ENCODE measurements at places on chromosomes 5 and 9.

GRCh38 chr5:133193794-133194193, 142.0 kb downstream of the HSPA4 start:
- DNase-seq: no peak

GRCh38 chr9:35518981-35519679, 29.2 kb downstream of the RUSC2 start:
- no peak for DNase-seq

- DNase-seq: no peak
These were observed 33.0 kb upstream of the C6 start for GRCh38 chr5:41246376-41246775.

DNA sequence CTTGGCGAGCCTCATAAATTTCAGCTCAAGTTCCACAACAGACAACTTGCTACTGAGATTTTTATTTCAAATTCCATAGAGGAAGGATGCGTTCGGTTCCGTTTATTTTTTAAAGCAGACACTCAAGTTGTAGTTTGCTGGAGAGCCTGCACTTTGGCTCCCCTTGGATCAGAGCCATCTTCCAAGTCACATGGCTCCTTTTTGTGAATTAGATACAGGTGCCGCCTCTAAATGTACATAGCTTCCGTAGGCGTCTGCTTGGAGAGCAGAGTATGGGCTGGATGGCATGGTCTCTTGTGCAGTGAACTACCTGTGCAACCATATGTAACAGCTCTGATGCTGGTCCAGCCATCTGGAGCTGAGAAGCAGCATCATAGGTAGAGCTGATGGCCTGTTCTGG, 73.9 kb upstream of the WWC1 start:
- DNase-seq: no peak

GRCh38 chr5:173454361-173454735, 126.1 kb upstream of the STC2 start:
- no peak for DNase-seq

GRCh38 chr9:121839726-121840500, 188.5 kb downstream of the DAB2IP start:
- DNase-seq: no peak

DNA sequence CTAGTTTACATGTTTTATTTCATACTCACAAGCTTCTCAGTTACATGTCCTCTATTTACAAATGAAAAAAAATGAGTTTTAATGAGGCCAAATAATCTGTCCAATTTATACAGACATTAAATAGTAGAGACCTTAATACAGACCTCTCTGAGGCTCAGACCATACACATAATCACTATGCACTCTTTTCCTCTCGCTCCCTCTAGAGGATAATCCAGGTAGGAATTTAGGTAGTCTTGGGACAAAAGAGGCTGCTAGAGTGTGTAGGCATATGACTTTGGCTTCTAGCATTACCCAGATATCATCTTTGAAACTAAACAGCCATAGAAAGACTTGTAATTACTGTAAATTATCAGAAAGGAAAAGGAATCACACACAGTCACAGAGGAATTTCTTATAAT, 444.7 kb downstream of the HINT1 start:
- no peak for DNase-seq

DNA sequence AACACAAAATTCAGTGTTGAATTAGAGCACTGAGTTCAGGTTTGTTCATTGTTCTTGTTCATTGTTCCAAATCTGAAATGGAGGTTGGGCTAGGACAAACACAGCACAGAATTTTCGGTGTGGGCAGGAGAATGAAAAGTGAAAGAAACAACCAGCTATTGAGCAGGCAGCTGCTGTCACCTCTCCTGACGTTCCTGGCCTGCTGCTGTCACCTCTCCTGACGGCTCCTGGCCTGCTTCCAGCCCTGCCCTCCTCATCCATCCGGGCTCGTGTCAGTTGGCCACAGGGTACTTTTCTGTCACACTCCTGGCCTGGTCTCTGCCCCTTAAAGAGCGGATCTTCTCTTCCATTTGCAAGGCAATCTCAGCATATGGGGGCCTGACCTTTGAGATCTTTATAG, 45.2 kb upstream of the CKMT2 start:
- DNase-seq: no peak

- no peak for DNase-seq
These were observed 233.1 kb downstream of the GADD45G start for GRCh38 chr9:89837934-89838310.

- DNase-seq: peak; percentile 43
These were observed 915 bp downstream of the ZFAND5 start for GRCh38 chr9:72363908-72364678.

- no peak for DNase-seq
These were observed 54.4 kb upstream of the SH3PXD2B start for GRCh38 chr5:172508471-172509404.

GRCh38 chr5:179509845-179510244, 40.5 kb upstream of the RUFY1 start:
- DNase-seq: no peak

GRCh38 chr5:74258314-74258665, 382.2 kb downstream of the ENC1 start:
- no peak for DNase-seq

- no peak for DNase-seq
These were observed 98.4 kb downstream of the LIX1 start for GRCh38 chr5:97044052-97044451.

GRCh38 chr5:10637944-10638343, 74.1 kb downstream of the ANKRD33B start:
- DNase-seq: no peak

- no peak for DNase-seq
These were observed 6.1 kb upstream of the PTGS1 start for GRCh38 chr9:122364783-122365150.

DNA sequence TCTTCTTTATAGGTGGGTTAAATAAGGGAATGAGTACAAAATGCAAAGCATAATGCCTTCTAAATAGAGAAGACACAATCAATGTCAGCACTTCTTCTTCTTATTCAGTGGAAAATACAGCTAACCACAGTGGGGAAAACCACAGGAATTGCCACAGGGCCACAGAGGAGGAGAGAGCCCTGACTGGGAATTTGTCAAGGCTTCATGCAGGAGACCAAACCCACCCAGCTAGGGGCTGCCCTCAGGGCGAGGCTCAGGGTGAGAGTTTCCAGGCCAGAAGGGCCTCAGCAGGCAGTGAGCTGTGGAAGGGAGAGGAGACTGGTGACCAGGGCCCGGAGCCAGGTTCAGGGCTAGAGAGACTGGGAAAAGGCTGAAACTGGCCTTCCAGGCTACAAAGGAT, 279.1 kb downstream of the MSX2 start:
- DNase-seq: no peak

GRCh38 chr9:30574355-30575151, 1809.9 kb upstream of the ACO1 start:
- no peak for DNase-seq

GRCh38 chr9:122222791-122223190, 6.0 kb downstream of the LHX6 start:
- no peak for DNase-seq

DNA sequence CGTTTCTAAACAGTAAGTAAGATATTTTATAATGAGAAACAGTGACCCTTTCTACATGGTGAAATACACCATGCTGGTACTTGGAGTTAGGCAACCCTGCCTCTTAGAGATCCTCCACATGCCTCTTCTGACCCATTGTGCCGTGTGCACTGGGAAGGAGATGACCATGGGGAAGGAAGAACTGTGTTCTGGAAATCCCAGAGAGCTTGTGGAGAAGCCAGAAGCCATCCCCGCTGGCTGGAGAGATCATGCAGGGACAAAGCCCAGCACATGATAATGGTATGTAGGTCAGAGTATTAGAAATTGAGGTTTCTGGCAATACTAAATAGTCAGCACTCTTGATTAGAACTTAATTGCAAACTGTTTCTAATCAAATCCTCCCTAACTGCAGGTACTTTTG, 307.3 kb downstream of the FBXL7 start:
- DNase-seq: no peak

- DNase-seq: no peak
These were observed 78.8 kb upstream of the TNFAIP8 start for GRCh38 chr5:119276978-119277377.

DNA sequence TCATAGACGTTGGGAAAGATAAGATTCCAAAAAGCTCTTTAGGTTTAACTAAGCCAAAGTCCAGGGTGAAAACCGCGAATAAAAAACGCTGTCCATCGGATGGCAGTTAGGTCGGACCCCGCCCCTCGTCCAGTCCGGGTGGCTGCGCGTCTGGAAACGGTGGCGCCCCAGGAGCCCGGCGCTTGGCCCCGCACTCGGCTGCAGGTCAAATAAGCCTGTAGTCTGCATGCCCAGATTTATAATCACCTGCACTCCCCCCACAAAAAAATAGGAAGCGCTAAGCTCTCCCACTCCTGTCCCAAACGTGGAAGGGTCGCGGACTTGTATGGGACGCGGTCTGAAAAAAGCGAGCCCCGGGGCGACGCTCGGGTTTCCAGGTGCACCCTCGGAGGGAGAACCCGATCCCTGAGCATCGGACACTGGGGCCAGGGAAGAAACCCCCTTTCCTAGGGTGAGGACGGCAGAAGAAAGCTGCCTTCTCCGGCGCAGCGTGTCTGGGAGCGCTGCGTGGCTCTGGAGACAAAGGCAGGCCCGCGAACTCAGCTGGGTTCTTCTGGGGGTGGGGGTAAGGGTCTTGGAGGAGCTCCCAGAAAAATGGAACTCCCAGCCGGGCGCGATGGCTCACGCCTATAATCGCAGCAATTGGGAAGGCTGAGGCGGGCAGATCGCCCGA, 923 bp upstream of the ZBTB5 start:
- DNase-seq: no peak

GRCh38 chr5:5203451-5203850, 63.3 kb downstream of the ADAMTS16 start:
- DNase-seq: no peak

DNA sequence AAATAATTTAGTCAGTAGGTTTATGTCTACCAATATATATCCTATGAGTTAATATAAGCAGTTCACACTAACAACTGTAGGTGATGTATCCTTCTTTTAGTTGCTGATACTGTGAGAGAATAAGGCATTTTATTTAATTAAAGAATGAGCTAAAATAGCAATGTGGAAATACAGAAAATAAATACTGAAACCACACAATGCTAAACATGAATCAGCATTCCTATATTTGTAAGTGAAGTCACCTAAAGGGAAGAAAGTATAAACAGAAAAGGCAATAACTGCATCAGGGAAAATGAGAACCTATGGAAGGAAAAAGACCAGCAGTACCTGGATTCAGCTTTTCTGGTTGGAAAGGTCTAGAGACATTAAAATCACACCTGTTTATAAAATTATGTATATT, 336.0 kb downstream of the PDE4D start:
- no peak for DNase-seq

DNA sequence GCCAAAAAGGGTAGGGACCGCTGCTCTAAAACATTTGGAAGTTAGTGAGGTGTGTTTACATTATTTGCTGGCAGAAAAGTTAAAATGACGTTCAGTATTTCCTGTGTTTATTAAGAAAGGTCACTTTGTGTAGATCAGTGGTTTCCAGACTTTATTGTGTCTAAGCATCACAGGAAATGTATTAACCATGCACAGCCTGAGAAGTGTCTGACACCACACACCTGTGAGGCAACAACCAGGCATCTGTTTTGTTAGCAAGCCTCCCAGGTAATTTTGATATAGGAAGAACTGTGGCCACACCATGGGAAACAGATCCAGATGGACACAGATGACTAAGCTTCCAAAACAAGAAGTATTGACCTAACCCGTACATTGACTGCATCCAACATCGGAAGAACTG, 12.0 kb downstream of the TTC1 start:
- no peak for DNase-seq

DNA sequence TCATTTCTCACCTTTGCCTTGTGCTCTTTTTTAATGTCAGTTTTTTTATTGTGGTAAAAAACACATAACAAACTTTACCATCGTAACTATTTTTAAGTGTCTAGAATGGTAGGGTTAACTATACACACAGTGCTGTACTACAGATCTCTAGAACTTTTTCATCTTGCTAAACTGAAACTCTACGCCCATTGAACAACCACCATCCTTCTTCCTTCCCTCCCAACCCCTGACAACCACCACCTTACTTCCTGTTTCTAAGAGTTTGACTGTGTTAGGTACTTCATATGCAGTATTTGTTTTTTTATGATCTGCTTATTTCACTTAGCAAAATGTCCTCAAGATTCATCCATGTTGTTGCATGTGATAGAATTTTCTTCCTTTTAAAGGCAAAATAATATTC, 54.9 kb downstream of the PSAT1 start:
- no peak for DNase-seq
